Left ventricle myocardium superior (tissue), 1 donor: ENCODE measurements at places on chromosomes 11 and 22. TPM values are rescaled to one million over a fixed set of nuclear protein-coding genes. Genes with fewer than 3 reads are reported as not detected.

GLYAT gene
- 0.59 TPM for total RNA-seq

TRAPPC4 gene
- total RNA-seq = 30.4 TPM

TESMIN gene
- 0.32 TPM for total RNA-seq

AIP gene
- 51.3 TPM for total RNA-seq

ANO9 gene
- total RNA-seq = 1.3 TPM

EMID1 gene
- total RNA-seq = 0.40 TPM

MS4A12 gene
- not detected for total RNA-seq

MMP8 gene
- total RNA-seq = not detected

LDHA gene
- total RNA-seq = 332 TPM

OR9G1 gene
- not detected for total RNA-seq

SAA1 gene
- 7.1 TPM for total RNA-seq

RFPL2 gene
- not detected for total RNA-seq

C22orf42 gene
- total RNA-seq = not detected

HOATZ gene
- not detected for total RNA-seq

RPUSD4 gene
- total RNA-seq = 40.0 TPM

MS4A10 gene
- not detected for total RNA-seq

BTG4 gene
- total RNA-seq = not detected

MYOD1 gene
- total RNA-seq = not detected

MMP11 gene
- 32.3 TPM for total RNA-seq

CDPF1 gene
- total RNA-seq = 6.2 TPM

SHANK2 gene
- total RNA-seq = 0.32 TPM

ST14 gene
- total RNA-seq = 2.1 TPM

C11orf91 gene
- not detected for total RNA-seq

NCR3LG1 gene
- 0.55 TPM for total RNA-seq
